ENCODE measurements at places on chromosomes 2 and 18.

DNA sequence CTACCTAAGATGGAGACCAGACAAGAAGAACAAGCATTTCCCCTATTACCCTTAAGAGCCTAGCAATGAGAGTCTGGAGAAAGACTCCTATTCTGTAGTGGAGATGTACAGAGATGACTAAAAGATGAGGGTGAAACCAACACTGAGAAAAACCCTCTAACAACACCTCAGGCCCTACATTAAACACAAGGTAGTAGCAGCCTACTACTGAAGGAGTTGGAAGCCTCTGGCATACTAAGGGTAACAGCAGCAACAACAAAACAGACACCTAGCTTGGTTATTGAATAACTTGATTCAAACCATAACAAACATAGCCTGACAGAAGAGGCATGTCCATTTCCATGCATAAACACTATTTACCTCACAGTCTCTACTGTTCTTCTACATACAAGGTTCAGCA, 60.5 kb downstream of the UGP2 start:
- no peak for DNase-seq

DNA sequence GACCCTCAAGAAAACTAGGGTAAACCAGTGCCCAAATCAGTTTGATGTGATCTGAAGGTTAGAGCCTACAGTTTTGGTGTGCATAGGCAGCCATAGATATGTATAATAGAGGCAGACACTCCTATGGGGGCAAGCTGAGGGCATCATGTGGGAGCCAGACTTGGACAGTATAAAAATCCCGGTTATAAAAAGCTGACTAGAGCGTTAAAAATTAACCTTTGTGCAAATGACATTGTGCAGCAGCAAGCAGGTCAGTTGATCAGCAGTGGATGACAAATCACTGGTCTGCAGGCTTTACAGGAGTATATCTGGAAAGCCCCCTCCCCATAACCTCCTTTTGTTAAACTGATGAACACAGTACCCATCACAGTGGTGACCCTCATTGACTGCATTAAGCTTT, 107.8 kb downstream of the CTNNA2 start:
- no peak for DNase-seq

DNA sequence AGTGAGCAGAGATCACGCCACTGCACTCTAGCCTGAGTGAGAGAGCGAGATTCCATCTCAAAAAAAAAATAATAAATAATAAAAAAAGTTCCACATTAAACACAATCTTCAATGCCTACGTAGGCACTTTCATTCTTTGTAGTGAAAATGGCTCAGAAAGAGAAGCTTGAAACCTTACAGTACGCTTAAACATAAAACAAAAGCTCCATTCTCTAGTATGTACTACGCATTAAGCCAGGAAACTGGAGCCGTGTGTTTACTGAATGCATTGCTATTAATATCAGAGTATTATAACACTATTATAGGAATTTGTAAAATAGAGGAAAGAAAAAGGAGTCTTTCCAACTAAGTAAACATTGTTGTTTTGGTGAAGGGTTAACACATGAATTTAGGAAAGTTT, 41.3 kb upstream of the LMAN1 start:
- DNase-seq: no peak

- no peak for DNase-seq
These were observed 129.5 kb downstream of the B3GNT2 start for GRCh38 chr2:62325398-62325797.

DNA sequence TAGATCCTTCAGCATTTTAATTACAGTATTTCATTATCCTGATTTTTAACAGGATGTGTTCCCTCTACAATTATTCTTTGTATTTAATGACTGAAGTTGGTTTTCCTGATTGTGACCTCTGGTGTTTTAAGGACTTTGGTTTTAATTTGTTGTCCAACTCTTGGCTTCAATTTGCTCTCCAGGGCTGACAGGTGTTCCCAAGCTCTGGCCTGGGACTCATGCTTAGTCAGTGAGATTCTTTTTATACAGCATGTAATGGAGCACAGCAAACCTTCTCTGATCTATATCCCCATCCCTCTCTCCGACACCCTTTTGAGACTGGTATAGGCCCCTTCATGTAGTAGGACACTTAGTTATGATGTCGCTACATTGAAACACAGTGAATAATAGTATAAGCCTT, 896.3 kb downstream of the TSN start:
- DNase-seq: no peak

DNA sequence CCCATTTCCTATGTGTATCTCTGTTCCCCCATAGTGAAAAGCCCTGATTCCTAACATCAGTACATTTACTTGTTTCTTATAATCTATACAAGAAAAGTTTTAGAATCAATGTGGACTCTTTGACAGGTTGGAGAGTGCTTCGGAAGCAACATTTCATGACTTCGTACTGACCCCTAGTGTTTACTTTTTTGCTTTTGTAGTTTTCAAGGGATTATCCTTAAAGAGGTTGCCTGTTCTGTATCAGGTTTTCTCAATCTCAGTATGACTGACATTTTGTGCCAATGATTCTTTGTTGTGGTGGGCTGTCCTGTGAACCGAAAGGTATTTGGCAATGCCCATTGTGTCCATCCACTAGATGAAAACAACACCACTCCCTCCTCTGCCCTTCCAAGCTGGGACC, 43.3 kb upstream of the SERPINB2 start:
- DNase-seq: no peak

DNA sequence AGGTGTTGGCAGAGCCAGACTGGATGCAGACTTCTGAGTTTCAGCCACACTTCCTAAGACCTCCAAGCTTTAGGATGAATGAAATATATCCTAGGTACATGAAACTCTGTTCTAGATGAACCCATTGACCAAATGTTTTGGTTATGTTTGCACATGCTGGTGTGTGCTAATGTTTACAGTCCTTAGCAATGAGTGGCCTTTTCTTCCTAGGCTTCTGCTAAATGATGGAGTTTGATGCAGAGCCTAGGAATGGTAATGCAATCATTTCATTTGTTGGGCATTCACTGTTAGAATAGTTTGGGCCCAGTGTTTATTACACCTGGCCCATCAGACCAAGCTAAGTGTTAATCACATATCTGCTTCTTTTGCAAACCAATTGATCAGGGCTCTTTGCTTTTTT, 464.7 kb downstream of the MEIS1 start:
- no peak for DNase-seq

- DNase-seq: no peak
These were observed 36.2 kb upstream of the TMEM87B start for GRCh38 chr2:112018846-112019245.

DNA sequence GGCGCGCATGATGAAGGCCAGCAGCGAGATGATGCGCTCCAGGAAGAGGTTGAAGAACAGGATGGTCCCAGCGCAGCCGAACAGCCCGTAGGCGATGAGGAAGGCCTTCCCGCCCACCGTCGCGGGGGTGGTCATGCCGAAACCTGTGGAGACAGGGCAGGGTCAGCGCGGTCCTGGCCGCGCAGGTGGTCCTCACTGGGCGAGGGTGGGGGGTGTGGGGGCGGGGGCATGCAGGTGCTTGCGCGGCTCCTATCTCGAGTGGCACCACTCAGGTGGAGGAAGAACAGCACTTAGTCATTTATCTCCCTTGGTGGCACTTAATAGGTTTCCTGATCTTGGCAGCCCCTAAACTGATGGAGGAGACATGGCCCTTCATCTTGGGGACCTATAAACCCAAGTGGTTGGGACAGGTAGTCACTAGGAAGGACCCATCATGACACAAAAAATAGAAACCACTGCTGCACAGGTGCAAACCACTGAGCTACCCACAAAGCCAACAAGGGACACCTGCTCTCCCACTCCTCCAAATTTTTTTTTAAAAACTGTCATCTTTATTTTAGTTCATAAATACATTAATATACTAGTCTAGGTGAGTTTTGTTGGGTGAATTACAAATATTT, 118.8 kb downstream of the MSH2 start:
- DNase-seq: no peak
